Stimulated activated CD8-positive, alpha-beta memory T cell treated with anti-CD3 and anti-CD28 coated beads, Interleukin-4, amount 100 ng/mL, for 4 hours (primary cell): ENCODE measurements at places on chromosomes 3 and 15.

DNA sequence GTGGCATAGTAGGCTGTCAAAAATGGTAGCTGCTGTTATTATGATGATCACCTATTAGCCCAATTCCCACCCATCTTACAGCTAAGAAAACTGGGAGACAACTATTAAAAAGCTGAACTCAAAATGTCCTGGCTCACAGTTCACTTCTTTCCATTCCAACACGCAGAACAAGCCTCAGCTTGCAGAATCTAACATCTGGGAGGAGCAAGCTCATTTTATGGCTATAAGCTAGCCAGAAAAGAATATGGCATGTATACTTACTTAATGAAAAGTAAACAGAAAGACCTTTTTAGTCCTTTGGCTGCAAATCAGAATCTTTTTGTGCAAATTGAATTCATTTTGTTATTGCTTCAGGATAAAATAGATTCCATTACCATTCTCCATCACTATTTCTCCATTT lies 34.8 kb upstream of the CFAP20DC start:
- no peak for DNase-seq

- DNase-seq = no peak
Measured at GRCh38 chr3:160174621-160175020, 50.6 kb upstream of the C3orf80 start.

DNA sequence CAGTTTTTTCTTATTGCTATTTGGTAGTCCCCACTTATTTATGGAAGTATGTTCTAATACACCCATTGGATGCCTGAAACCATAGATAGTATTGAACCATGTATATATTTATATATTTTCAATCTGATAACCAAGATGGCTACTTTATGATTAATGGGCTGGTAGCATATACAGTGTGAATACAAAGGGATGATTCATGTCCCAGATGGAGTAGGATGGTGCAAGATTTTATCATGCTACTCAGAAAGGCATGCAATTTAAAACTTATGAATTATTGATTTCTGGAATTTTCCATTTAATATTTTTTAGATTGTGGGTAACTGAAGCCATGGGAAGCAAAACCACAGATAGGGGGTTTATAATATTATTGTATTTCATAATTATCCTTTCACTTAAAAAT lies 35.2 kb downstream of the AP4E1 start:
- DNase-seq = no peak

DNA sequence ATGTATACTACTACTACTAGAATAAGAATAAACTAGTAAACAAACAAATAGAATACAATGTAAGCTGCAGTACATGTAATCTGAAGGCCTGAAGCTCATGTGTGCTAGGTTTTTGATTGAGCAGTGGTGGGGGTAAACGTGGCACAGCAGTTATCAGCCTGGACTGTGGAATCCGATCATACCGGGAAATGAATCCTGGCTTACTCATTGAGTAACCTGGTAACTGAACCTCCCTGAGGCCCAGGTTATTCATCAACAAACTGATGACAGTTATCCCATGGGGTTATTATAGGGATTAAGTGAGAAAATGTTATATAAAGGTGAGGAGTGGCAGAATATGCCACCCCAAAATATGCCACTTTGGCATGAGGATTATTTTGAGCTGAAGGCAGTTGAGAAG lies 339.1 kb downstream of the FHIT start:
- DNase-seq = no peak

DNA sequence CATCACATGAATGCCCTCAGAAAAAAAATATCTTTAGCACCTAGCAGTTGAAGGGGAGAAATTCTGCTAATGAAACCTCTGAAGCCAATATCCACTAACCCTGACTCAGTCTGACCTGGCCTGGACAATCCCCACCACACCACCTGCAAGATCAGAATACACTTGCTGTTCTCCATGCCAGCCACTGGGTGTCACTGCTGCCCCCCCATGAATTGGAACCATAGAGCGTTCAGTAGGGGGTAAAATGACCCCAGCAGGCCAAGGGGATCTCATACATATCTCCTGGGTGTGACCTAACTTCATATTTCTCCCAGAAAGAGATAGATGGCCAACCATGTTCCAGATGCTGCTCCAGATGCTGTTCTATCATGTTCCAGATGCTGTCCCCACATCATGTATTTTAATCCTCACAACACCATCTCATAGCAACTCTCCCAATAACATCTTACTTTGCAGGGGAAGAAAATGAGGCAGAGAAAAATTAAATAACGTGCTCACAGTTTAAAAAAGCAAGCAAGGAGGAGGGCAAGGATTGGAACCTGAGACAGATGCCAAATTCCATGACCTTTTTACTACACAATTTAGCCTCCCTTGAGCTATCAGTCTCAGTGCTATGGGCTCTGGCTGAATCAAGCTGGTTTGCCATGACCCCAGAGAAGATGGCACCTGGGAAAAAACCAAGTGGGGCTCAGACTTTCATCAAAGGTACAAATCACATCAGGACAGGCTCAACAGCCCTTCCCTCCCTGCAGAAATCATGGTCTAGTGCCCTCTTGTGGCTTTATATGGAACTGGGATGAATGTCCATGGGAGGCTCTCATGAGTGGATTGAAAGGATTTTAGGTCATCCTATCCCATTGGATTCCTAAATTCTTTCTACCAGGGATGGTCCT lies 12.4 kb downstream of the NTRK3 start:
- DNase-seq = no peak

DNA sequence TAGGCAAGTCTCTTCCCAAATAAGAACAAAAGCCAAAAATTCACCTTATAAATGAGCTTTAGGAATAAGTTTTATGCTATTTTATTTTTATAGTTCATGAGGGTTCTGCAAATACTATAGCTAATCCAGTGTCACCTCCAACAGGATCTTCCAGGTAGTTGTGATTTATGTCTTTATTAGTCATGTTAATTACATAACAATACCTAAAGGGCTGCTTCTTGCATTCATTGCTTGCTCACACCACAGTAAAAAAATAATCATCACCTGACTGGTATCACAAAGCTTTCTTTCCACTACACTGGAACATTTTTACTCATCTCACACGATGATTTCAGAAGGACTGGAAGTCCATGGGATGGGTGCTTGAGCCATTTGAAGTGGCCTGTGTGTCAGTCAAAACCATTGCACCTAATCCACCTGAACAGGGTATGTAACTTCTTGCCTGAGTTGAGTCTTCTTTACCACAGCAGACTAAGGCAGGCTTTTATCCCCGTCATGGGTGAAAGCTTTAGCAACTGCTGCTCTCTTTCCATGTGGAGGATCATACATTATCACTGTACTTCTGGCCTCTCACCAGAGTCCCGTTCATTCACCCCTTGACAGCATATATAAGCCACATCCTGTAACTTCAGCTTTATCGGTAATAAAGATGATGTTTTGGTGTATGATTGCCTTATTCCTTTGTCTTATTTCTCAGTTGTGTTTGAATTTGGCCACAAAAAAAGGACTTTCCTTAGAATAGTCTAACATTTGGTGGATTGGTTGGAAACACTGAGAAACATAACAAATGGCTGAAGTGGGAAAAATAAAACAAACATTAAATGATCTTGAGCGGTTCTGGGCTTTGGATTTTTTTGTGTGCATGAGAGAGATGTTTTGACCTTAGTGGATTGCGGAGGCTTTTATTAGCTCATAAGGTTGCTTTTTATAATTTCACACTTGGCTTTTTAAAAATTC lies 382.6 kb upstream of the THBS1 start:
- DNase-seq = no peak

GRCh38 chr15:73022161-73022560 lies 30.1 kb upstream of the NEO1 start:
- no peak for DNase-seq

GRCh38 chr3:105801397-105801796 lies 67.4 kb downstream of the CBLB start:
- DNase-seq = no peak

- no peak for DNase-seq
Measured at GRCh38 chr15:60371175-60372051, 26.4 kb downstream of the ANXA2 start.

DNA sequence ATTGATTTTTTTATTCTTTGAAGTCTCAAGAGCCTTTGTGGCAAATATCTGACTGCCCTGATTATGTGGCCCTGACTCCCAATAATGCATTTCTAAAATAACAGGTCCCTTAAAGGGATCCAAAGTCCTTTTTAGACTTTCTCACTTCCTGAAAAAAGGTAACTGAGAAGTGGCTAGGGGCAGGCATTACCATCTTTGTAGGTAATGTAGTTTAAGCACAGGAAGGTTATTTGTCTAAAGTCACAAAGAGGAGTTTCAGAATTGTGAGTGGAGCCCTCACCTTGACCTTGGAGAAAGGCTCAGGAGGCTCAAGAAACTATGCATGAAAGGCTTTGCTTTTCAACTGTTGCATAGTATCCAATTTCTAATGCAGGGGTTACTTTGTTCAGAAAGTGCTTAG lies 142.9 kb upstream of the MRPL3 start:
- no peak for DNase-seq
